GM04504 (cell line): ENCODE measurements at places on chromosomes 3 and 15.

DNA sequence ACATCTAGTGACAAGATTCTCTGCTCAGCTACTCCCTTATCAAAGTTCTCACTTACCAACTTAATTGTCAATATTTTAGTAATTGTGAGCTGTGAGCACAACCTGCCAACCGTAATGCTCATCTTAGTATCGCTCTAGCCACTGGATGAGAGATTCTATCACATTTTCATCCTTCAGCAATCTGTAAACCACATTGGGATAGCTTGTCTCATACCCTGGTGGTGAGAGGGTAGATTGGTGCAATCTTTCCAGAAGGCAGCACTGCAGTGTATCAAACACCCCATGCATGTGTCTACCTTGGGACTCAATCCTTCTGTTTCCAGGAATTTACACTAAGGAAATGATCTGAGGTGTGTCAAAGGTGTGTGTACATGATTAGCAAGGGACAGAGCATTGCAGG is 18.9 kb upstream of the ATP8B4 start:
- no peak for DNase-seq

DNA sequence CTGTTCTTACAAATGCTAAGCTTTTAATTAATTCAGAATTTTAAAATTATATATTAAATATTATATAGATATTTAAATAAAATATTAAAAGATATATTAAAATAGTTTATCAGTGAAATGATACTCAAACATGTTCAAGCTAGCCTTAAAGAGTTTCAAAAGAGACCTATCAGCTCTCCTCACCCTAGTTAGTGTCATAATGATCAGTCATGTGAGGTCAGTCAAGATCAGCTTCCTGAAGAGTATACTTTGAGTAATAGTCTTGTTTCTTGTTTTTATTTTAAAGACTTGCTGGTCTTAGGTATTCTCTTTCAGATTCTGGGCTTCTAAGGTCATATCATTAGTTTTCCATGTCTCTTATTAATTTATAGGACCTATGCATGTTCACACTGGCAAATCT is 14.5 kb downstream of the EXOG start:
- DNase-seq: no peak

GRCh38 chr3:42518800-42519567 is 16.5 kb downstream of the VIPR1 start:
- no peak for DNase-seq

- no peak for DNase-seq
Observed at GRCh38 chr3:11370966-11371365, 98.8 kb downstream of the ATG7 start.

- peak; percentile 18 for DNase-seq
Observed at GRCh38 chr3:42936157-42936981, 30.4 kb downstream of the ZNF662 start.

DNA sequence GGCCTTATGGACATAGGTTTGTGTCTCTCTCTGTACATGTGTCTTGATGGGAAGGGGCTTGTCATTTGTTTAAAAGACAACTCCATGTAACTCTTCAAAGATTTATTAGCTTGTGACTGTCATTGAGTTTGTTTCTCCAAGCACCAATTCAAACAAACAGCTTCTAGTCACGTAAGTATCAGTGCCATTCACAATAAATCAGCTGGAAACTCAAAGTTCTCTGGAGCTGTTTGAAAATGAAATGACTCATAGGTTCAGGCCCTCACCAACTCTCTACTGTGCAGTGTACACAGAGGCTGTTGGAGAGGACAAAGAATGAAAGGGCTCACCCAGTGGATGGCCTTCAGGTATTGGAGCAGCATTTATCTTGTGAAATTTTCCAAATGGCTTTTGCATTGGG is 476.3 kb downstream of the AGBL1 start:
- no peak for DNase-seq

DNA sequence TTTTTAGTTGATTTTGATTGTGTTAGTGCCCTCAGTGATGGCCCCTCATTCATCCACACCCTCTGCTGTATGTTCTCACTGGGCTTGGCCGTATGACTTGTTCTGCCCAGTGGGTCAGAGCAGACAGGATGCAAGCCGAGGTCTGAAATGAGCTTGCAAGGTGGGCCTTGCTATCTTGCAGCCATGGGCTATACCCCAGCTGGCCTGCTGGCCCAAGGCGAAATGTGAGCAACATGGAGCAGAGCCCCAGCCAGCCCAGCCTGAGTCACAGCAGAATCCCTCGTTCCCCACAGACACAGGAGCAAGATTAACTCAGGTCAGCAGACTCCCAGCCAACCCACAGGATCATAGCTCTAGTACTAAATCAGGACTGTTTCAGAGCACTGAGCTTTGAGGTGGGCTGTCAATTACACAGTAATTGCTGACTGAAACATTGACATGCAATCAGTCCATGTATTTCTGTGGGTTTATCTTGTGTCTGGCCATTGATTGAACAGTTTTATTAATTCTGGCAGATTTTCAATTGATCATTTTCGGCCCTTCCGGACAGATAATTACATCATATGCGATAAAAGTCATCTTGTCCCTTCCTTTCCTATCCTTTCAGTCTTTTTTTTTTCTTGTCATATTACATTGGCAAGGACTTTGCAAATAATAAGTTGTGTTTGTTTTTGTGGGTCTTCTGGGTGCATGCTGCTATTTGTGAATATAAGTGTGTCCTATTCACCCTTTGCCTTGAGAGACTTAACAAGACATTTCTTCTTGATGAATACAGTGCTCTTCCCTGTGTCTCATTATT is 27.1 kb downstream of the KLF15 start:
- no peak for DNase-seq

DNA sequence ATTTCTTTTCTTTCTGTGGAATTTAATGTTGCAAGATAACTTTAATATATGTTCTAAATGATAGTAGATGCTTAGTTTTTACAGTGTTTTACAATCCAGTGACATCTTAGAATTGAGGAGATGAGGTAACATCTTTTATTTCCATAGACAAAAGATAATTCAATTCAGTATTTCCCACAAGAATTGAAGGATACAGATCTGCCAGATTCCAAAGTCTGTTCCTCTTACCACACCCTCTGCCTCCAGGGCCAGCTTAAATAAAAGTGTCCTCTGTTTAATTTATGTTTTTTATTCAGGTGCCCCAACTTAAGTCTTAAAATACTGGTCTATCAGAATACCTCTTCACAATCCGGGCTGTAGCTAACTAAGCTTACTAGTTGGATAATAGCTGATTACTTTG is 6.5 kb downstream of the STT3B start:
- no peak for DNase-seq
